Cardiac septum (tissue), 1 donor: ENCODE measurements at places on chromosomes 5 and 9. TPM values are rescaled to one million over a fixed set of nuclear protein-coding genes. Genes with fewer than 3 reads are reported as not detected.

DNA sequence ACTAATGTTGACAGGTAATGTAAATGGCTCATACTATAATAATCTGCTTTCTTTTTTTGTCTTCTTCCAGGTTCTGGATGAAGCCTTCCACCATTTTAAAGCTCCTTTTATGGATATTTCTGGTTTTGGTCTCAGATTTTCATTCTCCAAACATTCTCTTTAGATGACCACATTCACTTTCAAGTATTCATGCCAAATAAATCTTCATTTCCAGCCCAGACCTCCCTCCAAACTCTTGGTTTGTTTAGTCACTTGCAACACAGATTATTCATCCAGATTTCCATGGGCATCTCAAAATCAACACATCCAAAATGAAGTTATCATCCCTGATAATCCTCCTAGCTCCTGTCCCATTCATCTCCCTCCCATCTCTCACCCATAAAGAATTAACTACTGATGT, 40.3 kb upstream of the SVEP1 start:
- DNase-seq = no peak

The ENC1 gene
- total RNA-seq = 6.6 TPM

GRCh38 chr5:131230406-131230805, 33.4 kb upstream of the CDC42SE2 start:
- no peak for DNase-seq

The CDKN2A gene
- 1.2 TPM for total RNA-seq
